ENCODE measurements at places on chromosomes 11 and 22.

GRCh38 chr11:117084992-117085391, 13.2 kb downstream of the SIK3 start:
- DNase-seq: no peak

GRCh38 chr11:68387840-68388239, 72.7 kb upstream of the PPP6R3 start:
- no peak for DNase-seq

DNA sequence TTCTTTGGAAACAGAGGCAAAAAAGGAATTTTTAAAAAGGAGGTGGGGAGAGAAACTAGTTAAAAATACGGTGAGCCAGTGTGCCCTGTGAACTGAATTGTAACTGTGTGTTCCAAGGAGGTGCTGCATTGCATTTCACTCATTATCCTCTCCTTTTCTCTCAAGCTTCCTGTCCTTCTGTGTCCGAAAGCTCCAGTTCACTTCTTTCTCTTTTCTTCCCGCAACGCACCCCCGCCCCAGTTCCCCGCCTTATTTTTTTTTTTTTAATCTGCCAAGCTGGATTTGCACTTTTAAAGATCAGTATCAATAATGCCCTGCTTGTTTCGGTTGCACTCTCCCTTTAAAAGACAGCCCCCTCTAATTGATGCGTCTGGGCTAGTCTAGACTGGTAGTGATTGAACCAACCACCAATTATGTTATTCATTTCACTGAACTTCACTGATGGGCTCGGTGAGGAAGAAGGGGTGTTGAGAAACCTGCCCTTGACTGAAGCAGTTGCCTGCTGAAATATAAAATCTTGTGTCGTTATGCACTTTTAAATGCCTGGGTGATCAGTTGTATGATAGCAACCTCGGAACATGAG, 18.5 kb downstream of the BLID start:
- no peak for DNase-seq

- DNase-seq: no peak
Measured at GRCh38 chr11:16968196-16968595, 46.0 kb downstream of the PLEKHA7 start.

DNA sequence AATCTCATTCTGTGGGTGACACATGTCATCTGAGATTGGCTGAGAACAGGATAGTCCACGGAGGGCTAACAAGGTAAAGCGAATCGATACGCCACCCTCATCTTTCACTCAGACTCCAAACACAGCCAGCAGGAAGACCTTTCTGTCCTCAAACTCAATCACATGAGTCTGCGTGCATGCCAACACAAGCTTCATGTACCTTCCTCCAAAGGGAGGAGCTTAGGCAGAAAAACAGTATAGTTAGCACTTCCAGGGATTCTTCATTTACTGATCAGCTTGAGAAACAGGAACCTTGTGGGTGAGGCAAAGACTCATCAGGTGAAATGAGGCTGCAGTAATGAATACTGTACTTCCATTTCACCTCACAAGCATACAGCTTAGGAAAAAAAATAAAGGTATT, 767.1 kb upstream of the API5 start:
- DNase-seq: no peak
